ENCODE measurements at places on chromosomes 6 and 20.

GRCh38 chr20:54324652-54325285 is 116.9 kb downstream of the PFDN4 start:
- DNase-seq = no peak

DNA sequence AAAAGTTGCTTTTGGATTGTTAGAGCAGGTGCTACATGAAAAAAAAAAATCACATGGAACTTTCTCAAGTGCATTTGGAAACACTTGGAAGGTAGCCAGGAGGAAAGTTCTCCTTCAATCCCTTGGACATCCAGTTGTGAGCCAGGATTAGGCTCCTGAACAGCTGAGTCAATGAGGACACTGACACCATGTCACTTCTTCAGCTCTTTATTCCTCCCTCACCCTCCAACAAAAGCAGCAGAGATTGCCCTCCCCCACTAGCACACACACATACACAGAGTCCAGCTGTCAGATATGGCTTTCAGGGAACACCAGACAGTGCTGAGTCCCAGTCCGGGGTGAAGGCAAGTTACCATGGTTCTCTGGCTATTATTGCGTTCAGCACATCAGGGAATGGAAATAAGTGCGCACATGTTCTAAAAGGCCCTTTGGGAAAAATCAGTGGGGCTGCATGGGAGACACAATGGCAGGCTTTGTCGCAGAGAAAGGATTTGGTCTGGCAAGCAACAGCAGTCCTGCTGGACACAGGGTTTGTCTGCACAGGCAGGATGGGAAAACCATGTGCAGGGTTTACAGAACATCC is 124.7 kb upstream of the MARCKS start:
- DNase-seq = peak; percentile 68

DNA sequence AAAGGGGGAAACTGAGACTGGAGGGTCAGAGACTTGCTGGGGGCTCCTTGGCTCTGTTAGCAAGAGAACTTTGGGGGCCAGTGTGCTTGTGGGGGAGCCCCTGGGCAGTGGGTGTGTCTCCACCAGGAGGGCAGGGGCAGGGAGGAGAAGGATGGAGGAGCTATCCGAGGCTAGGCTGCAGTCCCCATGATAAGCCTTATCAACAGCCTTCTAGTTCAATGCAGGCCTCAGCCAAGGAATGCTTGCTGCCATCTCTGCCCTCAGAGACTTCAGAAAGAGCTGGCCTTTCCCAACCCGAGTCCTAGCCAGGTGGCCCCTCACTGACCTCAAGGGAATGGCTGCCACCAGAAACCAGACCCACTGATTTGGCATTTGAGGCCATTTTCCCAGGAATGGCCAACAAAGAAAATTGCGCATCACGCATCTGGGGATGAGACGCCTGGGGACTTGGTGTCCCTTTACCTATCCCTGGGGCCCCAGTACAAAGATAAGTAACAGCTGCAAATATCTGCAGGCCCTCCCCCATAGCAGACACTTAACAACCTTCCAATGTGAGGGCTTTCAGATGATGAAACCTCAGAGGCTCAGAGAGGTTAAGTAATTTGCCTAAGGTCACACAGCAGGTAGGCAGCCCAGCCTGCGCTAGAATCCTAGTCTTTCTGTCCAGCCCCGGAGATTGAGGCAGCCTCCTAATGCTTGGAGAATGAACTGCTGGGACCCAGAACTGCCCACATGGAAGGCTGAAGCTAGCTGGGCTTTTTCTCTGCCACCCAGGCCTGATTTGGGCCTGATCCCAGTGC is 4.9 kb downstream of the TGM2 start:
- DNase-seq = peak; percentile 22

- peak; percentile 69 for DNase-seq
Measured at GRCh38 chr6:4313044-4313686, 177.8 kb upstream of the ECI2 start.

GRCh38 chr6:35046862-35047261 is 94.3 kb downstream of the TCP11 start:
- DNase-seq = no peak

- no peak for DNase-seq
Measured at GRCh38 chr6:138115201-138115600, 8.0 kb upstream of the PERP start.

GRCh38 chr20:14178952-14179351 is 158.5 kb downstream of the FLRT3 start:
- DNase-seq = no peak

DNA sequence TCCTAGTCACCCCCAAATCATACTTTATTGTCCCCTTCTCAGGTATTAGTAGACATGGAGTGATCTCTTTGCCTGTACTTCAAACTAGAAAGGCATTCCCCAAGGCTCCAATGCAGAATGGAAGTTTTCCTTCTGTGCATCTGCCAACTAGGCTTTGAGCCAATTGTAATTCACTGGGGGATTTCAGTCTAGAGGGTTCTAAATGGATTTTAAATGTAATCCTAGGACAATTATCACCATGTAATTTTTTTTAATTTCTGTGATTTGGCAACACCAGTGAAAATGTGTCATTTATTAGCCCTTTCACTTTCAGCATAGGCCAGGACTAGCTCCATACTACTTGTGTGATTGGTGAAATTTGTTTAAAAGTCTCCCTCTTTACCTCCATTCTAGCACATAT is 557.6 kb upstream of the MARCKS start:
- no peak for DNase-seq

- DNase-seq = no peak
Measured at GRCh38 chr6:121630716-121631115, 195.3 kb downstream of the GJA1 start.

DNA sequence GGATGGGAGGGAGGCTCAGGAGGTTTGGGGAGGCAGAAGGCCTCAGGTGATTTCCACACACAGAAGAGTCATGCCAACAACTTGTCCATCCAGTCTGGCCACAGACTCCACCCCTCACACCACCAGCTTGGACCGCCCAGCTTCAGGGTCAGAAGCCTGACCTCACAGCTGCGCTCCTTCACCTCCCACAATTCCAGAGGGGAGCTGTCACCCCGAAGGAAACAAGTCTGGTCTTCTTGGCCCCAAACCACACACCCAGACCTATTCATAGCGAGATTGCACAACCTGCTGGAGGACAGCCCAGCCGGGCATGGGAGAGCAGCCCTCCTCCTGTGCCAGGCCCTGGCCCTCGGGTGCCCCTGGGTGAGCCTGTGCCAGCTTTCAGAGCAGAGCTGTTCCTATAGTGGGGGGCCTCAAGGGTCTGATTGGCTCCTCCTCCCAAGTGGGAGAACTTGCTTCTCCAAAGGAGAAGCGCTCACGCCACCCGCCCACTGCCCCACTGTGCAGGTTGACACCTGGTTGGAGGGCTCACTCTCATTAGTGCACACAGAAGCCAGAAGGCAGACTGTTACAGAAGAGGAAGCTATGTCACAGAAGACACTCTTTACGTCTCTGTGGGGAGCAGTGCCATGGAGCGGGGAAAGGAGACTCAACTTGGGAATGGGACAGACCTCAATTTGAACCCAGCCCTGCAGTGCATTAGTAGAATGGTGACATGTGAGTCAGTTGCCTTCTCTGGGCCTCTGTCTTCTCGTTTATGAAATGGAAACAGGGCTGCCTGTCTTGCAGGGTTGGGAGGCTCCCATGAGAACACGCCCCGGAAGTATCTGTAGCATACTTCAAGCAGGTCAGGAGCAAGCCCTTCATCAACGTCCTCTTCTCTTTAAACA is 128.8 kb downstream of the FOXO3 start:
- peak; percentile 85 for DNase-seq

DNA sequence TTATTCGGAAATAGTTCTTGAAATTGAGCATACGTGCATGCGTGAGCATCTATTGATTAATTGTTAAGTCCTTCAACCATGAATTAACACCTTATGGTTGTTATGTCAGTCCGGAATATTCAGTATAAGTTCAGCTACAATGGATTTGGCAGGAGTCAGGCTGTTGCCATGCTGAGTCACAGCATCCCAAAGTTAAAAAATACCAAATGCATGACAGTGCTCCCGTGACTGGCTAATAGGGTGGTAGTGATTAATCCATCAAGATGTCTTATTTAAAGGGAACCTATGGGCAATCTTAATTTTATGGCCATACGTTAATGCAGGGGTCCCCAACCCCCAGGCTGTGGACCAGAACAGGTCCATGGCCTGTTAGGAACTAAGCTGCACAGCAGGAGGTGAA is 10.5 kb downstream of the RAE1 start:
- DNase-seq = no peak

- DNase-seq = no peak
Measured at GRCh38 chr6:1781152-1781816, 171.6 kb downstream of the FOXC1 start.

- DNase-seq = no peak
Measured at GRCh38 chr20:15185322-15185721, 847.9 kb upstream of the FLRT3 start.

GRCh38 chr6:48111143-48111506 is at the start of gene PTCHD4:
Gene PTCHD4, minus strand, starts transcription at chr6:48111197. Its CDS starts 42,240 bp downstream, at chr6:48068957.
- DNase-seq = peak; percentile 21

DNA sequence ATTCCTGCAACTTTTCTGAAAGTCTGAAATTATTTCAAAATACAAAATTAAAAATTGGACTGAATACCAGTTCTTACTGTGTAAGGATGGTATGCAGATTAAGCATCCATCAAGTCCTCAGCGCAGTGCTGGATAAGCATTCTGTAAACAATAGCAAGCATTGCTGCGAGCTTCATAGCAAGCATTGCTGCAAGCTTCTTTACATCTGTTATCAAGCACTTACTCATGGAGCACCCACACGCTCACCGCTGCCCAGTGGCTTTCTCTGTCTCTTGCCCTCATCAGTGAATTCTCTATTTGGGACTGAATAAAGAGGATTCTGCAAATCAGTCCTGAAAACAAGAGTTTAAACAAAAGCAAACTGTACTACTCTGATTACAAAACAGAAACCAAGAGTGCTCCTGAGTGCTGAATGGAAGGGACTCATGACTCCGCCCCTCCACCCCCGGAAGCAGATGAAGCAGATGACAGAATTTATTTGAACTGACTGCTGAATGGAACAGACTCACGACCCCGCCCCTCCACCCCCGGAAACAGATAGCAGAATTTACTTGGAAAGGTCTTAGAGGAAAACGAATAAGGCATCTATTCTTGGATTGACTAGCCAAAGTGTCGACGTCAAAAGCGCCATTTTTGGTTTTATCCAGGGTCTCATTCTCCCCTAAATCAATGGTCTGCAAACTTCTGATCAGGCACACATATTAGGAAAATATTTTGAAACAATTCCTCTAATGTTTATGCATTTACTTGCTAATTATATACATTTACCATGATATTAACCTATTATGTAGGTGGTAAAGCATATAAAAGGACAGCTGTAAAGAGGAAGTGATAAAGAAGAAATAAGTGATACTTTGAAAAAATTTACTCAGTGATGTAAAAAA is 22.1 kb upstream of the EYA2 start:
- DNase-seq = no peak

Data from heart left ventricle (tissue), 16 donors.